ENCODE measurements at places on chromosomes 11 and 22. TPM values are rescaled to one million over a fixed set of nuclear protein-coding genes. Genes with fewer than 3 reads are reported as not detected.

DNA sequence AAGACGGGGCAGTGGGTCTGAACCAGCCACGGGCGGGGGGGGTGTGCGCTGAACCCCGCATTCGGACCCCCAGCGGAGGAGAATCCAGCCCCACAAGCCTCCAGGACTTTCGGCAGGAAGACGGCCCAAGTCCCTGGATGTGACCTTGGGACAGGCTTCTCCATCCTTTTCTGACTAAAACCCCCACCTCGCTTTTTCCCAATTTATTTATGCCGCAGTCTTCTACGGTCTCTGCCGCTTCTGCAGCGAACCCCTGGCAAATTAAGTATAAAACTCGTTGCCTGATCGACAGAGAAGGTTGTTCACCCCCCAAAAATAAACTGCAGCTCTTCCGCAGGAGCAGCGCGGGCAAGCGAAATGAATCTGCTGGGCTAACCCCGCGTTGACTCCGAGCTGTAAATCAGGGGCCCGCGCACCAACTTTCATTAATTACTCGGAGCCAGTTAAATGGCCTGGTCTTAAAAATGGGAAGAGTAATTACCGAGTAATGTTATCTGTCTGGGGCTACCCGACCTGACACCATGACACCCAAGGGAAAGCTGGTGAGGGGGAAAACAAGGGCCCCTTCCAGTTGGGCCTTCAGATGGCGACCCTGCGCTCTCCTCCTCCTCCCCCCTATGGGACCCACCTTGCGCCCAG, 6.6 kb downstream of the WT1 start:
- no peak overlapping the region for H3K4me3 ChIP-seq
- peaks cover 8% of the 10 kb centered on the region for H3K27me3 ChIP-seq

GRCh38 chr22:44281768-44282637, 30.7 kb downstream of the SHISAL1 start:
- DNase-seq: no peak
- H3K4me3 ChIP-seq: no peak overlapping the region
- no peaks in the 10 kb centered on the region for H3K36me3 ChIP-seq
- peaks cover 9% of the 10 kb centered on the region for H3K27me3 ChIP-seq
- H3K27ac ChIP-seq: no peak overlapping the region
- H3K4me1 ChIP-seq: no peaks in the 10 kb centered on the region

- no peaks in the 10 kb centered on the region for H3K36me3 ChIP-seq
- no peaks in the 10 kb centered on the region for H3K27me3 ChIP-seq
- no peak for DNase-seq
- H3K4me3 ChIP-seq: no peak overlapping the region
These were observed 12.5 kb upstream of the E2F8 start for GRCh38 chr11:19253153-19253745.

GRCh38 chr11:61482513-61482912, 26.0 kb upstream of the LRRC10B start:
- H3K27me3 ChIP-seq: peaks cover 48% of the 10 kb centered on the region
- no peaks in the 10 kb centered on the region for H3K36me3 ChIP-seq
- H3K27ac ChIP-seq: no peak overlapping the region
- H3K4me3 ChIP-seq: no peak overlapping the region

DNA sequence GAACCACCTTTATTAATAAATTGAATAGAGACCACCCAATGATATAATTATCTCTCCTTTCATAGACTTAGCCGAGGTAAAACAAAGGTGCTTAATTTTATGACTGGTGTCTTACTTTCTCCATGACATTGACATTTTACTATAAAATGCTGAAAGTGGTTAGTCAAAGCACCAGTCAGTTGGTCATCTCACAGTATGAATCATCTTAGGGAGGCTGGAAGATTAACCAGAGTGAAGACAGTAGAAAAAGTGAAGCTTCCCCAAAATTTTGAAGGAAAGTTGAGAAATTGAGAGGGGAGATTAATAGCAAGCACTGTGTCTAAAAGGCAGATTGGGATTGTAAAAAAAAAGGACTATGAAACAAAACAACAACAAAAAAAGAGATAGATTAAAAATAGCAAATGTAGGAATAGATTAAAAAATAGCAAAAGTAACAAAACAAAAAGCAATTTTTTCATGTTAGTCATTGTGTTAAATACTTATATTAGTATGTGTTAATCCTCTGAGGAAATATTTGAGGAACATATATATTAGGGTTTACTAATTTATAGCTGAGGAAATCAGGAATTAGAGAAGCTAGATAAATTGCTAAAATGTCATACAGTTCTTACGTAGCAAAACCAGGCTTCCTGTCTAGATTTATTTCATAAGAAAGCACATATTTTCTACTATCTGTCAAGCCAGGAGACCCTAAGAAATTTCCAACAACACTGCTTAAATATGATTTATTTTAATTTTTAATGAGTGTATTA, 557.3 kb upstream of the ANO5 start:
- H3K27ac ChIP-seq: no peak overlapping the region
- no peaks in the 10 kb centered on the region for H3K4me1 ChIP-seq
- no peaks in the 10 kb centered on the region for H3K36me3 ChIP-seq
- DNase-seq: no peak
- no peak overlapping the region for H3K4me3 ChIP-seq

IFT27 gene
- total RNA-seq: not detected

RIMBP3C gene
- 0.15 TPM for total RNA-seq

GRCh38 chr11:65366340-65366773, 11.8 kb downstream of the TIGD3 start:
- H3K36me3 ChIP-seq: no peaks in the 10 kb centered on the region
- peaks cover 48% of the 10 kb centered on the region for H3K4me1 ChIP-seq
- no peaks in the 10 kb centered on the region for H3K27me3 ChIP-seq

DNA sequence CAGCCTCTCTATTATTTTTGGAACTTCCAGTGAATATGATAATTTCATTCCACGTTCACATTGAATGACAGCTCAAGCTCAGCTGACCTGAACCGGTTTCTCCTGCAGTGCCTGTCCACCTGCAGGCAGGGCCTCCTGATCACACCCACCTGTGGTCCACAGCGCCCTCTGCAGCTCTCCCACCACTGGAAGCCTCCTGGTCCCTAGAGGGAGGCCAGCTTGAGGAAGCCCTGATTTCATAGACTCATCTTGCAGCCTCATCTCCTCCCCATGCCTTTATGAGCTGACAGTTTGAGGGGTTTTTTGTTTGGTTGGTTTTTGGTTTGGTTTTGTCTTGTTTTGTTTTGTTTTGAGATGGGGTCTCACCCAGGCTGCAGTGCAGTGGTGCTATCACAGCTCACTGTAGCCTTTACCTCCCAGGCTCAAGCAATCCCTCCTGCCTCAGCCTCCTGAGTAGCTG, 29.9 kb upstream of the MALAT1 start:
- peak; percentile 76 for DNase-seq
- no peak overlapping the region for H3K4me3 ChIP-seq
- H3K27ac ChIP-seq: no peak overlapping the region
- no peaks in the 10 kb centered on the region for H3K36me3 ChIP-seq
- no peaks in the 10 kb centered on the region for H3K27me3 ChIP-seq
- H3K4me1 ChIP-seq: peaks cover 62% of the 10 kb centered on the region

GRCh38 chr11:61171907-61172306, 10.7 kb upstream of the VPS37C start:
- H3K27me3 ChIP-seq: 0 out of 2 replicates have a peak, but pooled peaks cover 1% of the 10 kb centered on the region
- no peaks in the 10 kb centered on the region for H3K36me3 ChIP-seq
- H3K4me3 ChIP-seq: no peak overlapping the region
- DNase-seq: no peak

MCAM gene
- total RNA-seq: 15.2 TPM

GRCh38 chr11:3169255-3170043, 4.3 kb upstream of the OSBPL5 start:
- peaks cover 71% of the 10 kb centered on the region for H3K27me3 ChIP-seq
- no peaks in the 10 kb centered on the region for H3K4me1 ChIP-seq
- no peak overlapping the region for H3K27ac ChIP-seq
- no peak overlapping the region for H3K4me3 ChIP-seq
- H3K36me3 ChIP-seq: no peaks in the 10 kb centered on the region
- no peak for DNase-seq

DNA sequence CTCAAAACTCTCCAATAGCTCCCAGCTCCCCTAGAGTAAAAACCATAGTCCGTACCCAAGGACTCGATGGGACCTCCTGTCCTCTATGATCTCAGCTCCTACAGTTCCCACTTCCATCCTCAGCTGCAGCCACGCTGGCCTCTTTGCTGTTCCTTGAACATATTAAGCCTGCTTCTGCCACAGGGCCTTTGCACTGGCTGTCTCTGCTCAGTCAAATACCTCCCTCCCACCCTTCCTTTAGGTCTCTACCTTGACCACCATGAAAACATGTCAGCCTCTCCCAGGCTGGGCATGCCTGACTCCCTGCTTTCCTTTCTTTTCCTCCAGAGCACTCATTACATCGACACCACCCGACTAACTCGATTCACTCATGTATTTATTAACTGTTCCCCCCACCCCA, 24.5 kb downstream of the TMEM184B start:
- H3K4me1 ChIP-seq: peaks cover 5% of the 10 kb centered on the region
- H3K27ac ChIP-seq: no peak overlapping the region
- DNase-seq: no peak
- peaks cover 11% of the 10 kb centered on the region for H3K36me3 ChIP-seq
- no peaks in the 10 kb centered on the region for H3K27me3 ChIP-seq

- H3K27ac ChIP-seq: no peak overlapping the region
- no peaks in the 10 kb centered on the region for H3K4me1 ChIP-seq
- DNase-seq: no peak
- no peaks in the 10 kb centered on the region for H3K36me3 ChIP-seq
These were observed 17.8 kb upstream of the TTC12 start for GRCh38 chr11:113296447-113297205.

PAMR1 gene
- not detected for total RNA-seq

GRCh38 chr11:31783252-31783651, 27.9 kb downstream of the PAX6 start:
- no peaks in the 10 kb centered on the region for H3K36me3 ChIP-seq
- no peak for DNase-seq
- H3K4me3 ChIP-seq: no peak overlapping the region
- H3K27me3 ChIP-seq: no peaks in the 10 kb centered on the region
- H3K4me1 ChIP-seq: no peaks in the 10 kb centered on the region

MOGAT2 gene
- total RNA-seq: 27.8 TPM

- no peak overlapping the region for H3K27ac ChIP-seq
- H3K27me3 ChIP-seq: no peaks in the 10 kb centered on the region
- H3K36me3 ChIP-seq: no peaks in the 10 kb centered on the region
- DNase-seq: no peak
These were observed 92.2 kb downstream of the BRD1 start for GRCh38 chr22:49735411-49735900.

CDC45 gene
- 34.8 TPM for total RNA-seq

GRCh38 chr11:84854498-84854880, 772.7 kb downstream of the DLG2 start:
- DNase-seq: no peak
- no peak overlapping the region for H3K27ac ChIP-seq
- H3K27me3 ChIP-seq: no peaks in the 10 kb centered on the region
- no peaks in the 10 kb centered on the region for H3K4me1 ChIP-seq

- no peak overlapping the region for H3K27ac ChIP-seq
- peaks cover 43% of the 10 kb centered on the region for H3K4me1 ChIP-seq
- H3K4me3 ChIP-seq: no peak overlapping the region
- no peaks in the 10 kb centered on the region for H3K27me3 ChIP-seq
- no peak for DNase-seq
These were observed 33.5 kb downstream of the SPECC1L start for GRCh38 chr22:24304062-24304675.

- DNase-seq: no peak
- H3K4me1 ChIP-seq: no peaks in the 10 kb centered on the region
- no peak overlapping the region for H3K4me3 ChIP-seq
- H3K27me3 ChIP-seq: no peaks in the 10 kb centered on the region
- H3K36me3 ChIP-seq: no peaks in the 10 kb centered on the region
- H3K27ac ChIP-seq: no peak overlapping the region
These were observed 7.2 kb upstream of the CBX6 start for GRCh38 chr22:38879108-38879729.

- no peak overlapping the region for H3K27ac ChIP-seq
- H3K27me3 ChIP-seq: peaks cover 28% of the 10 kb centered on the region
- no peak for DNase-seq
- H3K4me3 ChIP-seq: no peak overlapping the region
- no peaks in the 10 kb centered on the region for H3K36me3 ChIP-seq
These were observed 2.0 kb upstream of the LMO2 start for GRCh38 chr11:33893711-33894397.

SAA4 gene
- 147 TPM for total RNA-seq

KDM4E gene
- total RNA-seq: not detected

DNA sequence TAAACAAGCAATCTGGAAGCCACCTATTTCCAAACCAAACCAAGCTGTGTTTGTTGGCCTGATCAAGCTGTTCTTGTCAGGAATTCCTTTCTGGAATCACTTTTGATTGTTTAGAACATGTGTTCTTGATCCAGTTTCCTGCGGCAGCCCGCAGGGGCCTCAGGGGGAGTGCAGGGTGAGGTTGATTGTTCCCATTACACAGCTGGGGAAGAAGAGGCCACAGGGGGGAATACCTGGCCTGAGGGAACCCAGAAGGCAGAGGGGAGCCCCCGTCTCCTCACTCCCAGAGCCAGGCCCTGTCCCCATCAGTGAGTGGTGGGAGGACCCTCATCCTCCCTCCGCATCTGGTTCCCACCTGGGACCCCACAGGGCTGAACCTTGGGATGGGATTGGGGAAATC, 4.2 kb downstream of the MRGPRD start:
- no peak overlapping the region for H3K27ac ChIP-seq
- no peak for DNase-seq
- peaks cover 26% of the 10 kb centered on the region for H3K27me3 ChIP-seq
- no peaks in the 10 kb centered on the region for H3K36me3 ChIP-seq

CLCF1 gene
- total RNA-seq: 0.48 TPM

ADAMTS15 gene
- not detected for total RNA-seq

PHF21A gene
- total RNA-seq: 4.1 TPM

- H3K4me3 ChIP-seq: no peak overlapping the region
- DNase-seq: no peak
- H3K27me3 ChIP-seq: no peaks in the 10 kb centered on the region
These were observed 120.8 kb upstream of the CHORDC1 start for GRCh38 chr11:90343673-90344072.

- H3K4me1 ChIP-seq: no peaks in the 10 kb centered on the region
- no peak overlapping the region for H3K4me3 ChIP-seq
- H3K27ac ChIP-seq: no peak overlapping the region
- DNase-seq: no peak
These were observed 11.5 kb downstream of the TRIM22 start for GRCh38 chr11:5701055-5701577.

DNA sequence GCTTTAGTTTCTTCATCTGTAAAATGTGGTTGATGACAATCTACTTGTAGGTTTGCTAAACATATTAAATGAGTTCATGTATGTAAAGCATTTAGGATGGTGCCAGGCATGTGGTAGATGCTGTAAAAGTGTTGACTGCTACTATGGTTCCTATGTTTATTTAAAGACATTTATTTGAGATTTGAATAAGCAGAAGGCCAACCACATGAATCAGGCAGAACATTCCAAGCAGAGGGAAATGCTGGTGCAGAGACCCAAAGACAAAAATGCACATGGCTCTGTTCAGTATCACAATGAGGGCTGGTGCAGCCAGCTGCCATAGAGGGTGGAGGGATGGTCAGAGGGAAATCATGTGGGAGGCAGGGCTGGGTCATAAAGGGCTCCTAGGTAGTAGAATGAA, 156.2 kb upstream of the PDGFD start:
- no peak for DNase-seq
- H3K36me3 ChIP-seq: no peaks in the 10 kb centered on the region
- H3K4me1 ChIP-seq: no peaks in the 10 kb centered on the region
- H3K27me3 ChIP-seq: no peaks in the 10 kb centered on the region
- no peak overlapping the region for H3K4me3 ChIP-seq

All from HepG2 (cell line).